ENCODE measurements at places on chromosomes 7 and 10.
A peak's percentile ranks its signal among the peaks of the same experiment; 100 is the strongest.

- no peak for DNase-seq
Measured at GRCh38 chr7:167090-167855, 25.1 kb upstream of the FAM20C start.

GRCh38 chr7:44767134-44767911, 18.7 kb downstream of the ZMIZ2 start:
- DNase-seq: no peak

GRCh38 chr10:68595513-68595912, 35.4 kb downstream of the TET1 start:
- DNase-seq: no peak

DNA sequence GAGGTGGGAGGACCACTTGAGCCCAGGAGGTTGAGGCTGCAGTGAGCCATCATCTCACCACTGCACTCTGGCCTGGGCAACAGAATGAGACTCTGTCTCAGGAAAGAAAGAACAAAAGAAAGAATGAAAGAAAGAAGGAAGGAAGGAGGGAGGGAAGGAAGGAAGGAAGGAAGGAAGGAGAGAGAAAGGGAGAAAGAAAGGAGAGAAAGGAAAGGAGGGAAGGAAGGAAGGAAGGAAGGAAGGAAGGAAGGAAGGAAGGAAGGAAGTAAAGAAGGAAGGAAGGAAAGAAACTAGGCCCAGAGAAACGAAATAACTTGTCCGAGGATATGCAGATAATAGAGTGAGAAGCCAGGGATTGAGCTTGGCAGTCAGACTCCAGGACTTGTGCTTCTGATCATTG, 102.1 kb downstream of the SKIDA1 start:
- DNase-seq: no peak

DNA sequence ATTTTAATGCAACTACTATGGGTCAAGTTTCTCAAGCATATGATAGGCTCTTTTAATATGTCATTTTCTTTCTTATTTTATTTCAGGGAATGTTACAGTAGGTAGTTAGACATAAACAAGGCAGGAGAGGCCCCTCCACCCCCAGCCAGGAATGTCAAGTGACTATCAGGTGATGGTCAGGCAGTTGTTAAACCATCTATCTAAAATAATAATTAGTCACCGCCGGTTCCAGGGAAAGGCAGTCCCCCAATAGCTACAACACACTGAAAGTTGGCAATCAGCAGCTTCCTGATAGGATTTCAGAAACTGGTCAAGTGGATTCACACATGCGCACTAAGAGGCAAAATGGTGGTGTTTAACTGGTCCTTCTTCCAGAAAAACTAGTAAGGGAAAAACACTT, 9.3 kb downstream of the OLAH start:
- no peak for DNase-seq

DNA sequence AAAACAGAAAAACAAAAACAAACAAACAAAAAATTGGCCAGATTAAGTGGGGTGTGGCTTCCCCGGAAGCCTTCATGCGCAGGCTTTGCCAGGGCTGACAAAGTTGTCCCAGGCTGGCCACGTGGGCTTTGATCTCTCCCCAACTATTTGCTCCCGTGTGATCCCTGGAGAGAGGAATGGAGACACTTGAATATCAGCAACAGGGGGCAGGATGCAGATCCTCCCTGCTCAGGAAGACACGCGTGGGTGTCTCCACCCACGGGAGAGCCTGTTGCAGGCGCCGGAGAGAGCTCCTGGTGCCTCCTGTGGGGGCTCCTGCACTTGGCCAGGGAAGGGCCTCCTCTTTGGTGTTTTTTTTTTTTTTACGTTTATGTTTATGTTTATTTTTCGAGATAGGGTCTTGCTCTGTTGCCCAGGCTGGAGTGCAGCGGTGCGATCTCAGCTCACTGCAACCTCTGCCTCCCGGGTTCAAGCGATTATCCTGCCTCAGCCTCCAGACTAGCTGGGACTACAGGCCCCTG, 19.0 kb downstream of the TRIM56 start:
- no peak for DNase-seq

DNA sequence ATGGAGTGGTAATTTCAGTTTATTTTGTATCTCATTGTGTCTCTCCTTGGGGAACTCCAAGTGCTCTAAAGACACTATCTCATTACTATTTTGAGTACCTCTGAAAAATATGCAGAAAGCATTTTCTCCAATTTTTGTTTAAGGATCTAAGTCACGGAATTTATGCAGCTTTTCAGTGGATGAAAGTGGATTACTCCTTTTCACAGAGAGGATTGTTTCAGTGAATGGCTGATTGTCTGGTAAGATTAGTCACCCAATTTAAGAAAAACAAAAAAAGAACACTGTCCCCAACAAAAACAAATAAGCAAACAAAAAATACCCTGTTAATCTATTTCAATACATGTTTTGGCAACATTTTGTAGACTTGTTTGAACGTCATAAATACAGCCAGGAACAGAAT, 338.3 kb upstream of the TEX47 start:
- DNase-seq: no peak

GRCh38 chr7:134140889-134141867, 14.0 kb downstream of the LRGUK start:
- peak; percentile 53 for DNase-seq

DNA sequence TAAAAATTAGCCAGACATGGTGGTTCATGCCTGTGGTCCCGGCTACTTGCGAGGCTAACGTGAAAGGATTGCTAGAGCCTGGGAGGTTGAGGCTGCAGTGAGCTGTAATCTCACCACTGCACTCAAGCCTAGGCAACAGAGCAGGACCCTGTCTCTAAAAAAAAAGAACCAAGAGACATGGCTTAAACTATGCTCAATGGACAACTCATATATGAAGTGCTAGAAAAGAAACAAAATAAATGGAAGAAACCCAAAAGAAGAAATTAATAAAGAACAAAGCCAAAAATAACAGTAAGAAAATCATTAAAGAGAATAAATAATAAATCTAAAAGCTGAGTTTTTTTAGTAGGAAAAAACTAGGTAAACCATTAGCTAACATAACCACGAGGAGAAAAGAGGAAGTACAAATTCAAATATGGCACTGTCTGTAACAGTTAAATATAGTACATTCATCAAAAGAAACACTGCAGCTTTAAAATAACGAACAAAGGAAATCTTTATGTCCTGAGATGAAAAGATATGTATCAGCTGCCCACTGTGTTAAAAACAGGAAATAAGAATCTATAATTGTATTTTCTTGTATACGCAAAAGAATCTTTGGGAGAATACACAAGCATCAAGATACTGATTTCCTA, 48.7 kb downstream of the UPF2 start:
- DNase-seq: no peak

- DNase-seq: no peak
Measured at GRCh38 chr10:969473-970150, 18.6 kb upstream of the GTPBP4 start.

DNA sequence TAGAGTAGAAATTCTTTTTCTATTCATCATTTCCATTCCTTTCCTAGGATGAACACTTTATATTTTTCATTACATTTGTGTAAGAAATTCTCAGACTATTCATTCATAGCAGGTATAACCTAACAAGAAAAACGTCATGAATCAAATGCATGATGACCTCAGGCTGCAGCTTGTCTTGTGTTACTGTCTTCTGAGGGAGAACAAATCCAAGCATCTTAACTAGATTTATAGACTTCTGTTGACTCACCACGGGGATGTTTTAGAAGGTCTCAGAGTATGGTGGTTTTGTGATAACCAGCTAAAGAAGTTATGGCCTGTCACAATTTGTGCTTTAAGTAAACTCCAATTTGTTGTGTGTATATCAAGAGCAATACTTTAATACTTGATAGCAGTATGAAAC, 102.7 kb downstream of the ANKRD7 start:
- DNase-seq: no peak

GRCh38 chr7:64877714-64878610, 25.1 kb upstream of the ZNF273 start:
- no peak for DNase-seq

GRCh38 chr7:152313831-152314604, 121.8 kb downstream of the KMT2C start:
- DNase-seq: no peak

- no peak for DNase-seq
Measured at GRCh38 chr7:70855373-70855772, 276.6 kb upstream of the GALNT17 start.

DNA sequence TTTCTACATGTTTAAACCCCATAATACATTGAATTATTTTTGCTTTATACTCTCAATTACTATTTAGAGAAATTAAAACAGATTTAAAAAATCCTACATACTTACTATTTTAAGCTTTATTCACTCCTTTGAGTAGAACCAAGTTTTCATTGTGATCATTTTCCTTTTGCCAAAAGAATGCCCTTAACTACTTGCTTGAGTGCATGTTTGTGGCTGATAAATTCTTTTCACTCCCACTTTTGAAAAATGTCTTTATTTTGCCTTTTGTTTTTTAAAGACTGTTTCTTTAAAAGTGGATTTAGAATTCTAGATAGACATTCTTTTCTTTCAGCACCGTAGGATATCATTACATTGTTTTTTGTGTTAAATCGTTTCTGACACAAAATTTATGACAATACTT, 22.3 kb upstream of the AGR3 start:
- DNase-seq: no peak

- no peak for DNase-seq
Measured at GRCh38 chr10:127033216-127034033, 128.2 kb downstream of the DOCK1 start.

- no peak for DNase-seq
Measured at GRCh38 chr7:99380032-99380822, 5.7 kb downstream of the ARPC1B start.

DNA sequence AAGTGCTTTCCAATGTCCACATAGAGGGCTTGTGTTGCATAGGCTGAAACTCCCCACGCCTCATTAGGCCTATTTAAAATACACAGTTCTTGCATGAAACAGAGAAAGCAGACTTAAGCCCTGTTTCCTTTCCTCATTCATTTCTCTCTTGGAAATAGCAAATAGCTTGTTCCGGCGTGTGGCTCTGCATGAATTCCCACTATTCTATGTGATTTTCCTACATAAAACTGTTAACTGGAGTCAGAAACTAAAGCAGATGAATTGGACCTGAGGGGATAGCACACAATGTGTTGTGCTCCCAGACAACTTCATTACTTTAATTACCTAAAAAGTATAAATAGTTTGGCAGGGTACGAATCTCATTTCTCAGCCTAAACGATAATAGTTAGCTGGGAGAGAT, 981.5 kb downstream of the SORCS1 start:
- no peak for DNase-seq

- no peak for DNase-seq
Measured at GRCh38 chr7:69803699-69804516, 205.6 kb downstream of the AUTS2 start.

GRCh38 chr7:124322561-124322960, 289.7 kb upstream of the TMEM229A start:
- DNase-seq: no peak

- no peak for DNase-seq
Measured at GRCh38 chr7:33471636-33472242, 342.4 kb downstream of the BBS9 start.
